ENCODE measurements at places on chromosomes 16 and 17.

GRCh38 chr16:70803319-70803718 lies 2.4 kb upstream of the VAC14 start:
- DNase-seq = no peak

DNA sequence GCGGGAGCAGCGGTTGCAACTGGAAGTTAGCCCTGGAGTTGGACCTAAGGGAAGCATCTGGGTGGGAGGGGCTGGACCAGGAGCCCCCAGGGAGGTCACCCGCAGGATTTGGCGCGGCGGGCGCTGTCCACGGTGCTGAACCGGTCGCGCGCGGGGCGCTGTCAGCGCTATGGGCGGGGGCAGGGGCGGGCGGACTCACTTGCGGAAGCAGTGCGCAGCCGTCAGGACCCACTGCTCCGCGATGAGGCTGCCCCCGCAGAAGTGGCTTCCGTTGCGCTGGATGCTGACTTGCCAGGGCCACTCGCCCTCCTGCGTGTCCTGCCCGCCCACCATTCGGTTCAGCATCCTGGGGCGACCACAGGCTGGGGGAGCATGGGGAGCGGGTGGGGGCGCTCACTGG lies 4.5 kb downstream of the PRSS27 start:
- DNase-seq = peak; percentile 52

DNA sequence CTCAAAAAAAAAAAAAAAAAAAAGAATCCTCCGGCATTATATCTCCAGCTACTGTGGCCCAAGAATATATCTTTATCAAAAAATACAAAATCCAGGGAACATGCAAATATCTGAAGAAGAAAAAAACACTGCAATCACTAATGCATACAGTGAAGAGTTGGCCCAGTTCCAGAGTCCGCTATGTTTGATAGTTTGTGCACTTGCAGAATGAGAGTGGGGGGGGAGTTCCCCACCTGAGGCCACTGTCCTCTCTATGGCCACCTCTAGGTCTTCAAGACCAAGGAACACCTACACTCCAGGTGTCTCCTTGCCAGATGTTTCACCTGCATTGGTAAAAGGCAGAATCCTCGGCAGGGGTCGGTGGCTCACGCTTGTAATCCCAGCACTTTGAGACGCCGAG lies 4.0 kb downstream of the ZNF785 start:
- DNase-seq = no peak

- DNase-seq = no peak
Measured at GRCh38 chr16:49697631-49698452, 158.1 kb downstream of the ZNF423 start.

GRCh38 chr17:64230791-64231408 lies 32.2 kb downstream of the TEX2 start:
- DNase-seq = no peak

GRCh38 chr16:11949527-11949926 lies 7.7 kb upstream of the NPIPB2 start:
- peak; percentile 43 for DNase-seq

DNA sequence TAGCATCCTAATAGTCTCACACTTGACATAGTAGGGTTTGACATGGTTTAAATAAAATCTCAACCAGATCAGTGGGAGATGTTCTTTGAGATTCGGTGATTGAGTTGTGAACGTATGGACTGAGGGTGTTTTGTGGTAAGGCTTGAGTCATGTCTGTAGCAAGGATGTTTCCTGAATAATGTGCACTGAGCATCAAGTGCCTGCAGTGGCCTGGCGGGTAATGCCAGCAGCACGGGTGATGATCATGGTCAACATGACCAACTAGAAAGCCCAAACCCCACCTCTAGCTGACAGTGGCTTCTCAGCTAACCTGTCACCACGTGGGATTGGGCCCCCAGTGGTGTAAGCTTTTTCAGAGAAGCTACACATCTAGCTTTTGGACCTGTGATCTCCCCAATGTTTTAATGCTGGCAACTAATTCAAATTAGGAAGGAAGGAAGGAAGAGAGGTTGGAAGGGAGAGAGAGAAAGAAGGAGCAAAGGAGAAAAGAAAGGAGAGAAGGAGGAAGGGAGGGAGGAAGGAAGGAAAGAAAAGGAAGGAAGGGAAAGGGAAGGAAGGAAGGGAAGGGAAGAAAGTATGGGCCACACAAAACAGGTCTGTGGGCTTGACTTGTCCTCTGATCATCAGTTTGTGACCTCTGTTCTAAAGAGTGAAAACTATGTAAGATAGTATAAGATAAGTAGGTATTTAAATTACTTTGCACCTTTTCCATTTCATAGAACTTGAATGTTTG lies 55.4 kb downstream of the WWOX start:
- DNase-seq = no peak

- no peak for DNase-seq
Measured at GRCh38 chr17:14833201-14833785, 431.8 kb downstream of the PMP22 start.

DNA sequence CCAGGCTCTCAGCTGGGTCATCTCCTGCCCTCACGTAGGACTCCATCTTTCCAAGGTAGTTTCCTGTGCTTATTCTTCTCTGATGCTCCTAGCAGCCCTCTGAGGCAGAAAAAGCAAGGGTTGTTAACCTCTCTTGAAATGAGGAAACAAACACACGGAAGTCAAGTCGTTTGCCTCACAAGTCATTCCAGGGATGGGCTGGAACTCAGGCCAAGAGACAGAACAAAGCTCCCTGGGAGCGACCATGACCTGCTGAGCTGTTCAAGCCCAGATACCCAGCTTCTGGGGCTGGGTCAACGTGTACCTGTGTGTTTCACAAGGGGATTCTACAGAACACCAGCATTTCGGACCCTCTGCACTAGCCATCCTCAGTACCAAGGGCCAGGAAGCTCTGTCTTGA lies 28.1 kb downstream of the SRL start:
- DNase-seq = no peak

All from HuH-7.5 (cell line).